ENCODE measurements at places on chromosomes 3 and 15.

- no peak for DNase-seq
Measured at GRCh38 chr3:181719991-181720680, 8.4 kb downstream of the SOX2 start.

DNA sequence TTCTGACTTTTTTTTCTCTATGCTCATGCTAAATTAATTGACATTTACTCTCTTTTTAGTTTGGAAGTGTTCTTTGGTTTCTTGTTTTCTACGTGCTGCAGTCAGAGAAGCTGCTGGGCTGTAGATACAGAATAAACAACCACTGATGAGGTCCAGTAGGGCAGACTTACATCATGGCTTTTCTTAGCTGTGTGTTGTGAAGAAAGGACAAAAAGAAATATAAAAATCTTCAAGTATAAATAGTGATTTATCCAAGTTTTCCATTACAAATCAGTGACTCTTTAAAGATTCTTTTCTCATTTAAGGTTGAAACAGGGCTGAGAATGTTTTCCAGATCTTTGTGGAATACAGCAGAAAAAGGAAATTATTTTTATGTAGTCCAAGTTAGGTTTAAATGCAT is 122.2 kb downstream of the CMSS1 start:
- DNase-seq = no peak

- peak; percentile 90 for DNase-seq
Measured at GRCh38 chr15:92623435-92623834, 32.1 kb downstream of the FAM174B start.

- DNase-seq = no peak
Measured at GRCh38 chr15:56077081-56077480, 83.7 kb upstream of the NEDD4 start.

DNA sequence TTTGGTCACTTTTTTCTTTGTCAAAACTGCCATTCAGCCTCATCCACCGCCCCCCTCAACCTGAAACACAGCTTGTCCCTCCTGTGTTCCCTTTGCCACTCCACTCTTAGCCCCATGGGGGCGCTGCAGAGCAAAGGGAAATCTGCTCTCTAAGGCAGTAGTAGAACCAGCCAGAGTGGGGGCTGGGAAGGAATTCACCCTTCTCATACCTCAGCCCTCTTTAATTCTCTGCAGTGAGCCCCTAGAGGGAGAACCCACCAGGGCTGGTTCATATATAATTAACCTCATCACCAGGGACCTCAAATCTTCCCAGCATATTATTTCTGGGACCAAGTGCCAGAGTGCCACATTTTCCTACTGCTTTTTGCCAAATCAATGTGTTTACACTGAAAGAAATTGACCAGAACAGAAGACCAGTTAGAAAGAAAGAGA is 2.8 kb upstream of the BCL6 start:
- peak; percentile 85 for DNase-seq

DNA sequence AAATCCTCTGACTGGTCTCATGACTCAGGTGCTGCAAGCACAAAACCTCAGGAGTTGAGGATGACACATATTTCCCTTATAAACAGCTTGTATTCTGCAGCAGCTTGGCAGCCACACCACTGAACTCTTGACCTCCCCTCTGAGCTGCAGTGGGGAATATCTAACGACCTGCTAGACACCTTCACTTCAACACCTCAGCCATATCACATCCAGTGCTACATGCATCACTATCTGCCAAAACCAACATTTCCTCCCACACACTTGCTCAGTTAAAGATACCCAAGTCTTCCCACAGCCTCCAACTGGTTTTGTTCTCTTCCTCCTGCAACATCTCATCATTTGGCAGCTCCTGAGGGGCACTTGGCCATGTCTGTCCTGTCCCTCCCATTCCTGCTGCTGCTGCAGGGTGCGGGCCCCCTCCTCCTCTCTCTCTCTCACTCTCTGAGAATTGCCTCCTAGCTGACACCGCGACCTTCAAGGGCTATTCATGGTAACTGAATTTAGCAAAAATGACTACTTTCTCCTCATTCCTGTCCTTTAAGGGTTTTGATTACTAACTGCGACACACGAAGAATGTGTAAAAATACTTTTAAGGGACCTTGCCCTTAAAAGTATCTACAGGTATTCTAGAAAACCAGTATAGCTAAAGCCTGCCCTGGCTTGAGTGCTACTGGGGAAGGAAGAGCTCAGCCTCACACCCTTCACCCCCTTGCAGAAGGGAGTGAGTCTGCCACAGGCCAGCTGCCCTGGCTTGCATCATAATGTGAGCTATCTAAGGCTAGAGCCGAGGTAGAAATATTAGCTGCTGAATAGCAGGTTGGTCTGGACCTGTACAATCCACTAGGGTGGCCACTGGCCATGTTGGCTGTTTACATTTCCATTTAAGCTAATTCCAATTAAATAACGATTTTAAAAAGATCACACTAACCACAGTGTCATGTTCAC is 5.0 kb upstream of the CCR9 start:
- no peak for DNase-seq

GRCh38 chr3:48299746-48300712 is 33.4 kb downstream of the SPINK8 start:
- no peak for DNase-seq

GRCh38 chr3:79558943-79559342 is 208.9 kb downstream of the ROBO1 start:
- no peak for DNase-seq

- DNase-seq = no peak
Measured at GRCh38 chr15:89885611-89886010, 8.2 kb downstream of the AP3S2 start.
